Renal cortical epithelial cell (primary cell): ENCODE measurements at places on chromosomes 6 and 20. TPM values are rescaled to one million over a fixed set of nuclear protein-coding genes. Genes with fewer than 3 reads are reported as not detected.

DNA sequence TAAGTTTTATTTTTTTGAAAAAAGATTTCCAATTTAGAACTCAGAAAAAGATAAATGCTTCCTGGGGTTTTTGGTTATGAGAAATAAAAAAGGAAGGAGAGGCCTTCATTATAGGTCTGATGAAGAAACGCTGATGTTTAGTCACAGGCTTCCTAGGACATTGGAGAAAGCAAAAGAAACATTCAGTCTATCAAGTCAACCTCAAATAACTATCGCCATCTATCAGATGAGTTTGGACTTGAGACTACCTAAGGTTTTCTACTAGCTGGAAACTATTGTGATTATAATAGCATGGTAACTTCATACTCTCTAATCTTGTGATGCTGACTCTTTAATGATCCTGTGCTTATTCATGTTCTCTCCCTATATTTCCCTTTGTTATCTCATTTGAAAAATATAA is 171.3 kb downstream of the TPBG start:
- DNase-seq: no peak

DNA sequence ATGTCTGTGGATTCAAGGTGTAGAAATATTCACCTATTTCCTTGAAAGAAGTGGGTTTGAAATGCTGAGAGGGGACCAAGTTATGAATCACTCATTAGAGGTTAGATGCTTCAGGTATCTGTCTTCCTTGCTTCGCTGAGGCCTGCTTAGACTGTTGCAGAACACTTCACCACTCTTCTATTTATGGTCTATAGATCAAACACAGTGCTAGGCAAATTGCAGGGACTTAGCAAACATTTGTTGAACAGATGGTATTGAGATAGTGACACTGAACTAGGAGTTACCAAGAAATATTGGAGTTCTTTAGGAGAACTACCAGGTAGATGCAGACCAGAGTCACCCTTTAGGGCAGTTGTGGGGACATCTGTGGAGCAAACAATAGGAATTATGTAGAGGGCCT is 123.8 kb downstream of the RFPL4B start:
- no peak for DNase-seq

GRCh38 chr20:44533928-44534327 is 12.1 kb upstream of the SERINC3 start:
- DNase-seq: no peak

The C20orf144 gene
- total RNA-seq: 0.35 TPM in 1 of 2 replicates, not detected in the other

The FOXA2 gene
- 0.10 TPM in 1 of 2 replicates, not detected in the other for total RNA-seq

The PRSS16 gene
- 2.6 and 3.4 TPM in 2 replicates for total RNA-seq
